ENCODE measurements at places on chromosomes 16 and 17.
A peak's percentile ranks its signal among the peaks of the same experiment; 100 is the strongest.

- no peak for DNase-seq
These were observed 100.0 kb downstream of the ZNF423 start for GRCh38 chr16:49755716-49756505.

- DNase-seq, result peak; percentile 64
These were observed 1.5 kb upstream of the FBXL19 start for GRCh38 chr16:30921748-30922419.

DNA sequence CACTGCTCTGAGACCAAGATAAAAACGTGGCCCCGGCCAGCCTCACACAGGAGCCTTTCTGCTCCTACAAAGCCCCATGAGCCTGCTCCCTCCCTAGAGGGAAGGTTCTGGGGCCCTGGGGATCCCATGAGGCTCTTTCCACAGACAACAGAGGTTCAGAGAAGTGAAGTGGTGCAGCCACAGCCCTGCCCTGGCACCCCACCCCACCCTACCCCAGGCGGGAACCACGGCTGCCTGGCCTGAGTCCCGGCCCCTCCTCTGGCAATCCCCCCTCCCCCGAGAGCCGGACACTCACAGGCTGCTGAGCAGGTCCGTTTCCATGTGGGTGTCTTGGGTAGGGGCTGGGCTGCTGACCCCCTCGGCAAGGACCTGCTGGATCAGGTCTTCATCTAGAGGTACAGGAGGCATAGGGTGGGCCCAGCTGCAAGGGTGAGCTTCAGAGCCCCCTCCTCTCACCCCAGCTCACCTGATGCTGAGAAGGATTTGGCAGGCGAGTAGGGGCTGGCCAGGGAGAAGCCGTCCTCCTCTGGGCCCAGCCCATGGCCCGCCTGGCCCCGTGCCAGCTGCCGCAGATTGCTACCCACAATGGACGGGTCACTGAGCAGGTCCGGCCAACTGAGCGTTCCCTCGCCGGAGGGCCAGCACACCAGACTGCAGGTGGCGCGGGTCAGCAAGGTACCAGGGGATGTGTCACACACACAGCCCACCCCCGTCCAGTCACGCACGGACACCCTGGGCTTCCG is 38.7 kb downstream of the PKD1 start:
- no peak for DNase-seq

DNA sequence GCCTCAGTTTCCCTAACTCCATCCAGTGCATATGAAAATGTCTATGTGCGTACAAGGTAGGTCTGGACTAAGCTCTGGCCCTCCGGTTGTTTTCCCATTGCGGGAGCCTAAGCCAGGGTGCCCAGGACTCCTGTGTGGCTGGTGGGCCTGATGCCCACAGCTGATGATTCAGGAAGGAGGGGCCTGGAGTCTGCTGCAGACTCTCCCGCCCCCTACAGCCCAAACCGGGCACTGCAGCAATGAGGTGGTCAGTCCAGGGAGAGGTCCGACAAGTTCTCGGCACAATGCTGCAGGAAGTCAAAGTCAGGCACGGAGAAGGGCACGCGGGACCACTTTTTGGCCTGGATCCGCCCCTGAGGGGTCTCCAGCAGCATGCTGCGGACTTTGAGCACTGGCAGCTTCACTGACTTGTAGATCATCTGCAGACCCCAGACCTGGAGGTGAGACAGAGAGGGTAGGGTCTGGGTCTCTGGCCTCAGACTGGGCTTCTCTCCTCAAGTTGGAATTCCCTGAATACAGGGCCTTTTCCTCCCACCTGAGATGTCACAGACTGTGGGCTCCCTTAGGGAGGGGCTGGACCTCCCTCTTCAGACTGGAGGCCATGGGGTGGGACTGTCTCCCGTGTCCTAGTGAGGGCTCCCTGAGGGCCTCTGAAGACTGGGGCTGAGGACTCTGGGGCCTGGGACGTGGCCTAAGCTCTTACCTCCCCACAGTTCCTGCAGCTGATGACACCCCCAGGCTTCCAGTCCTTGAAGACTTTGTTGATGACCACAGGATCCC is 3.4 kb upstream of the ZNF385C start:
- peak; percentile 23 for DNase-seq

- no peak for DNase-seq
These were observed 532.9 kb downstream of the MAF start for GRCh38 chr16:79067600-79067999.

DNA sequence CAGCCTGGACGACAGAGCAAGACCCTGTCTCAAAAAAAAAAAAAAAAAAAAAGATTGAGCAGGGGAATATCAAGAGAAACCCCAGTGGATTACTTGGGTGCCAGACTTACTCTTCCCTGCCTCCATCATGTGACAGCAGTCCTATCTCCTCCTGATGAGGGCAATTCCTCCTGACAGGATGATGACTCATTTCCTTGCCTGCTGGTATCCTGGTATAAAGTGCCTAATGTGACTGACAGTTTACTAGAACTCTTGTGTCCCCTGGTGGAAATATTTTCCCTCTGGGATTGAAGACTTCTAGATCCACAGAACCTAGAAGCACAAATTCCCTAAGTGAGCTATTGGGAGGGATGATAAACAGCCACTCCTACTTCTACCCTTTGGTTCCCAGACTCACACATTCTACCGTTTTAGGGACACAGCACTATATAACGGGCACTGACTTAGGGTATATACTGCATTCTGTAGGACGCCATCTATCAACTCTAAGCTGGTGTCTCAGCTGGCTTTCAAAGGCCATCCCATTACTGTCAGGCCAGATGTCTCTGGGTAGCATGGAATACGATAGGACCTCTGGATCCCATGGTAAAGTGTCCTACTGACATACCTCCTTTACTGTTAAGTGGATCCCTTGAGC is 114.6 kb upstream of the MED13 start:
- DNase-seq, result no peak

DNA sequence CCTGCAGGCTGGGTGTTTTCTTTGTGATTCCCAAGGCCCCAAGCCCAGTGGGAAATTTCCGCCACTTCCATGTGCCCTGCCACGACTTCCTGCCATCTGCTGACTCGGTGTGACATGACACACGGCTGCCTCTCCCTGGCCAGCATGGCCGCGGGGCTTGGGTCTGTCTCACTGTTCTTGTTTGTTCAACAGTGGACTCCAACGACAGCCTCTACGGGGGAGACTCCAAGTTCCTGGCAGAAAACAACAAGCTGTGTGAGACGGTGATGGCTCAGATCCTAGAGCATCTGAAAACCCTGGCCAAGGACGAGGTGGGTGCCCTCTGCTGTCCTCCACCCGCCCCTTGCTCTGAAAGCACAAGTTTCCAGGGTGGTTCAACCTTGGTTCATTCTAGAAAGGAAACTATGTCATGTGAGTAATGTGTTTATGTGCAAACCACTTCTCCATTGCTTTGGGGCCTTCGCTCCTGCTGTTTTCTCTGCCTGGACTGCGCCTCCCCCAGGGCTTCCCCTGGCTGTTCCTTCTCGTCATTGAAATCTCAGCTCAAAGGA is 26.8 kb downstream of the KNOP1 start:
- DNase-seq, result no peak

- DNase-seq, result no peak
These were observed 42.4 kb downstream of the NXPH3 start for GRCh38 chr17:49618028-49618611.

DNA sequence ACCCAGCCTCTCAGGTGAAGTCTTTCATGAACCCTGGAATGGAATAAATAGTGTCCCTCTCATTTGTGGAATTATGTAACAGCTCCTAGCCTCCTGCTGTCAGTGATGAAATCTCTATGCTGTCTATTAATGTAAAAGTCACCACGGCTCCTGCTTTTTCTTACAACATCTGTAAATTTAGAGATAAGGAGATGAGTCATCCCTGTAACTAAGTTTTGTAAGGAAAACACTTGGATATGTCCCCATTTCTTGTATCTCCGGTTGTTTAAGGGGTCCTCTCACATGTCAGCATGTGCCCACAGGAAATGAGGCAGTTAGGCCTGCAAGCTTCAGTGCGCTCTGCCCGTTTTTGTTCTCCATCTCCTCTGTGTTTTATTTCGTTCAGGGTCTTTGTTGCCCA is 2.8 kb upstream of the NAT9 start:
- no peak for DNase-seq

DNA sequence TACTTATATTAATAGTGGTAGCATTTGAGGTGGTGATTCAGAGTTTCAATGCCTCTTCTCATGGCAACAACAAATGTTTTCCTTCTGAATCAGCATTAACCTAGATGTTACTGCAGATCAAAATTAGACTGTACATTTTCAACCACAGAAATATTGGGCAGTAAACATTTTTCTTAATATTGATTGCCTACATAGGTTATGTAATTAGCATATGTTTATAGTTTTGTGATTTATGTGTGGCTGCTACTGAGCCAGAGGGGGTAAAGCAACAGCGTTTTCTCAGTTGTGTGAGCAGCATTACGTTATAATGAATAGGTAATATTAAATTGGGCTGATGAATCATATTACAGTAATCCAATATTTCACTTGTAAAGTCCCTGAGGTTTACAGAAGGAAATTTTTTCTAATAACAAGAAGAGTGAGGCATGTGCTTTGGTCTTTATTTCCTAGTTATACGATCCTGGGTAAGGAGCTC is 18.8 kb upstream of the BMERB1 start:
- DNase-seq, result no peak

GRCh38 chr16:25100511-25100910 is 11.0 kb upstream of the LCMT1 start:
- no peak for DNase-seq

DNA sequence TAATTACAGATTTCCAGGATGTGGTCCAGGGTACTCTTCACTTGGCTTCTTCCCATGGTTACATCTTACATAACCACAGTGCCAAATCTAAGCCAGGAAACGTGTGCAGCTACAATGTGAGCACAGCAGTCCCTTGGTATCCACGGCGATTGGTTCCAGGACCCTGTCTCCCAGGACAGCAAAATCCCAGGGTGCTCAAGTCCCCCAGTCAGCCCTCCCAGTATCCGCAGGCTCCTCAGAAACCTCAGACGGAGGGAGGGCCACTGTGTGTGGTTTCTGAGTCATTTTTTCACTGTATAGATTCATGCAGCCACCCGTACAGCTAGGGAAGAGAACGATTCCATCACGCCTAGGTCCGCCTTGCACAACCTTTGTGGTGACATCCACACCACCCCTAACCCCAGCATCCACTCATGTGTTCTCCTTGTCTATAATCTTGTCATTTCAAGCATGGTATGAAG is 11.1 kb upstream of the ATP2C2 start:
- DNase-seq, result no peak

DNA sequence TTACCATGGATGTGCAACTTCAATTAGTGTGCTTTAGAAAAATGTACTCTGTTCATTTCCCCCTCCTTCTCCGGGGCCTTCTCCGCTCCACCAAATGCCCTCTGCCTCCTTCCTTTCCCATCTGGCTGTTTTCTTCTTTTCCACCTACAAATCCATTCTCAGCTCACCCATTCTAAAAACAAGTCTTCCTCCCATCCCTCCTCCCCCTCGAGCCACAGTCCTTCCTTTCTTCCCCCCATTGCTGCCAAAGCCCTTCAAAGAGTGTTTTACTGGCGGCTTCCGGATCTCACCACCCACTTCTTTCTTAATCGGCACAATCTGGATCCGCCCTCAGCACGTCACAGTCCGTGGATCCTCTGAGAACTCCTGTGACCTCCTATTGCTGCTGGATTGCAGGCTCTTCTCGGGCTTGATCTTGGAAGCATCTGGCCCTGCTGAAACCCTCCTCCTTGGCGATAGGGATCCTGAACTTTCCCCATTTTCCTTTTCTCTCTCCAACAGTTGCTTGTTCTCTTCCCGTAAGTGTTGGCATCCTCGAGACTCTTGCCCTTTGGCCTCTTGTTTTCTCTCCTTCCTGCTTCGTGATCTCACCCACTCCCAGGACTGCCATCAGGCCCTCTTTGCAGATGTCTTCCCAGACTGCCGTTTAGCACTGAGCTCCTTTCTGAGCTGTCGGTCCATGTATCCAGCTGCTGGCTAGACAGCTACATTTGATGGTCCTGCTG is 36.0 kb upstream of the FBXO47 start:
- no peak for DNase-seq

DNA sequence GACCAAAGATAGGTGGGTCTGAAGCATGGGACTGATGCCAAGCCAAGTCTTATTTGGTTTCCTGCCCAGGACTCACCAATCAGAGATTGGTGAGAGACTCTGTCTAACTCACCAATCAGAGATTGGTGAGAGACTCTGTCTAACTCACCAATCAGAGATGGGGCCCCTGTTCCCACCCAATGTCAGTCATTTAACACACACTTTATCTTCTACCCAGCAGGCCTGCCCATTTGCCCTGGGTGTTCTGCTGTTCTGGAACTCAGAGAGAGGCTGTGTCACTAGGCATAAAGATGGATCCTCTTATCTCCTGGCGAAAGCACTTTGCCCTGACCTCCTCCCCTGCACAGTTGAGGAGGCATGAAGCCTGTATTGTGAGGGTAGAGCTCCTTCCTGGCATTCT is 5.4 kb upstream of the RHOT1 start:
- DNase-seq, result no peak

DNA sequence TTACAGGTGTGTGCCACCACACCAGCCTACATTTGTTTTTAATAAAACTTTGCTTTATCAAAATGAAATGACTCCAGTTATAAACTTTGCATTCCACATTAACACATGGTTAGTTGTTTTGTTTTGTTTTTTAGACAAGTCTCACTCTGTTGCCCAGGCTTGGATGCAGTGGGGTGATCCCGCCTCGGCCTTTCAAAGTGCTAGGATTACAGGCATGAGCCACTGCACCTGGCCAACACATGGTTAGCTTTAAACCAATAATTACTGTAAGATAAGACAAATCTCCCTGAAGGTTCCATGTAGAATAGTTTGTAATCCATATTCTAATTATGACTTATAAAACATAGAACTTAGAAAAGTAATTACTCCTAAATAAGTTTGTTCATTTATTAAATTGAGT is 89.8 kb upstream of the MED13 start:
- DNase-seq, result no peak

Data from NCI-H187 (cell line).